ENCODE measurements at places on chromosomes 7 and 10.

DNA sequence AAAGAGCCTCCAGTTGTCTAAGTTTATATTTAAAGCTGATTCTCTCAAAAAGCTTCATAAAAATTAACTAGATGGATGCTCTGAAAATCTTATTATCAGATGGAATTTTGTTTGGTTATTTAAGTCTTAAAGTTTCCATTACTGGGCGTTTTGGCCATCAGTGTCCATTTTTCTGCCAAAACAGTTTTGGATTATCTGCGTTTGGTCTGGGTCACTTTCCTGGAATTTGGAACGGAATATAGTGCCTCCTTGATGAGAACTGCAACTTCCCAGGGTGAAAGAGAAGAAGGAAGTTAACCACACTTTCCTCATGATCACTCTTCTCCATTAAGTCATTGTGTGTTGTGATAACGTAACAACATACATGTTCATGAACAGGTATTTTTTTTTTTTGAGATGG is 764.9 kb upstream of the AUTS2 start:
- DNase-seq = no peak

- no peak for DNase-seq
These were observed 732 bp upstream of the LRRC18 start for GRCh38 chr10:48940372-48940771.

GRCh38 chr7:2967253-2967652 is 76.4 kb downstream of the CARD11 start:
- no peak for DNase-seq

DNA sequence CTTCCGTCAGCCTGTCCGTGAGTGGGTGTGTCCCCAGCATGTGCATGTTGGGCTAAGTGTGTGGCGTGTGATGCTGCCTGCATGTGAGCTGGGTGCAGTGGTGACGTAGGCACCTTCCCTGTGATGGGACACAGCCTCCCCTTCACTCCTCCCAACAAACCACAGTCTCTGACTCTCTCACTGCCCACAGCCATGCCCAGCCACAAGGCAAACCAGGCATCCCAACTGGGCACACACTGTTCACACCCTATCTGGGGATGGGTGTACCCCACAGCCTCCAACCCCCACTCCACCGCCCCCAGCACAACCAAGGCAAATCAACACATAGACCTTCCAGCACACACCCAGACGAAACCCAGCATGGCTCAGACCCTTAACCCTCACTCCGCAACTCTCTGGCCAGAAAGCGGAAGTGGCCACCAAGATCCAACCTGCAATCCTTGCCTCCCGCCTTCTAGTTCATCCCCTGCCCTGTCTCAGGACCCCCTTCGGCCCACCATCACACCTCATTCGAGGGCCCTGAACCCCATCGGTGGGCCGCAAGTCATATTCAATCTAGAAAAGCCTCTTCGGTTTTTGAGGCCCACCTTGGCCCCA is 10.4 kb downstream of the PSD start:
- no peak for DNase-seq

DNA sequence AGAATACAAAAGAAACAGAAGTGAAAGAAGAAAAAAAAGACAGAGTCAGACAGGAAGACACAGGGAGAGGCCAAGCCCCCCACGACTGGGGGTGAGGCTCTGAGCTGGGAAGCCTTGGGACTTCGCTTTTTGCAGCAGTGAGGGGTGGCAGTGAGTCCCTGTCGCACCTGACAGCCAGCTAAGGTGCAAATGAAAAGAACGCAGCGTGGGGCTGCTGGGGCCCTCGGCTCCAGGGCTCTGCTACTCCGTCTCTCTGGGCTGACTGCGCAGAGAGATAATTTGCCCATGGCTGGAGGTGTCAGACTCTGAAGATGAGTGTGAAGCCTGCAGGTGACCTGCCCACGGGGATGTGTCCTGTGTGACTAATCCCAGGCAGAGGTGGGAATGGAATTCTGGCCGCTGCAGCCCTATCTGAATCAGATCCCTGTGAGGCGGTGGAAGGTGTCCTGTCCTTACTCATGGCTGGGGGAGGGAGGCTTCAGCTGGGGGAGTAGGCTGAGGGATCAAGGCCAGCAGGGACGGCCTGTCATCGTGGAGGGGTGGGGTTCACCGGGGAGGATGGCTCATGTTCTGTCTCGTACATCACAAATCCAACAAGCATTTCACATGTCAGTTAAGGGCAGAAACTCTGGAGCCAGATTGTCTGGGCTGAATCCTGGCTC is 96.4 kb downstream of the SLIT1 start:
- DNase-seq = no peak

- no peak for DNase-seq
These were observed 276.2 kb upstream of the SEMA3C start for GRCh38 chr7:81195033-81195432.

- no peak for DNase-seq
These were observed 181.6 kb downstream of the PHTF2 start for GRCh38 chr7:77980087-77980713.

- no peak for DNase-seq
These were observed 39.1 kb upstream of the TMEM236 start for GRCh38 chr10:17712717-17713471.

DNA sequence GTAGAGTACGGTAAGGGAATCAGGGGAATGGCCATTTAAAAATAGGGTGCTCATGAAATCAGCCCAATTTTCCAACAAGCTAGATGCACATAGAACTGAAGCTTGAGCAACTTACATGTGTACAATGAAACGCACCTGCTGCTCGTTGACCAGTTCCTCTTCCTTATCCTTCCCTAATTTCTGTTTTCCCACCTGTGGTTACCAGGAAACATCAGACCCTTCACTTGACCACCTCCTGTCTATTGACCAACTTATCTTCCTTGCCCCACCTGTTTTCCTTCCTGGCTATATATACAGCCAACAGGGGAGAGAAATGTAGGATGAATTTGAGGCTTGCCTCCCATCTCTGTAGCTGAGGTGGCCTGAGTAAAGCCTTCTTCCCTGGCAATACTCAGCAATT is 37.8 kb upstream of the RAPGEF5 start:
- no peak for DNase-seq

DNA sequence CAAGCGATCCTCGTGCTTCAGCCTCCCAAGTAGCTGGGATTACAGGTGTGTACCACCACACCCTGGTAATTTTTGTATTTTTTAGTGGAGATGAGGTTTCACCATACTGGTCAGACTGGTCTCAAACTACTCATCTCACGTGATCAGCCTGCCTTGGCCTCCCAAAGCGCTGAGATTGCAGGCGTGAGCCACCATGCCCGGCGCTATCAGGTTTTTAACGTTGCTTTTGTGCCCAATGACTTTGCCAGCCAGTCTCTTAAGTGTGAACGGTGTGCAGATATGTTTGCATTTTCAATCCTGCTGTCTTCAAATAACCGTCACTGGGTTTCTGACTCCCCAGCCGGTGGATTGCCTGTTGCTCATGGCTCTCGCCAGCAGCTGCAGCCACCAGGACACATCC is 201.8 kb upstream of the PPP2R2D start:
- no peak for DNase-seq

DNA sequence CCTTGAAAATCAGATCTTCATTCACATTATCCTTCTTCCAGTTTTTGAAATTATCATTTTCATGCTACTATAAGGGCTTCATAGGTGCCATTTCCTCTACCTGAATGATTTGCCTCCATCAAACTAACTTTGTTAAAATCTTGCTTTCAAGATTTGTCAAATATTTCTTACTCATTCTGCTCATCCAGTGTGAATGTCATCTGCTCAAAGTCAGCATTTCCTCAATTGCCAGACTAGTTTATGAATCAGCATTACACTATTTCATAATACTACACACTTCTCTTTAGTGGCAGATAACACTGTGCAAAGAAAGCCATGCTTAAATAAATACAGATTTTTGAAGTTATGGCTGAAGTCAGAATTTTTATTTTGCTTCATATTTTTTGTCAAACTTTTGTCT is 21.3 kb upstream of the LIPF start:
- no peak for DNase-seq

DNA sequence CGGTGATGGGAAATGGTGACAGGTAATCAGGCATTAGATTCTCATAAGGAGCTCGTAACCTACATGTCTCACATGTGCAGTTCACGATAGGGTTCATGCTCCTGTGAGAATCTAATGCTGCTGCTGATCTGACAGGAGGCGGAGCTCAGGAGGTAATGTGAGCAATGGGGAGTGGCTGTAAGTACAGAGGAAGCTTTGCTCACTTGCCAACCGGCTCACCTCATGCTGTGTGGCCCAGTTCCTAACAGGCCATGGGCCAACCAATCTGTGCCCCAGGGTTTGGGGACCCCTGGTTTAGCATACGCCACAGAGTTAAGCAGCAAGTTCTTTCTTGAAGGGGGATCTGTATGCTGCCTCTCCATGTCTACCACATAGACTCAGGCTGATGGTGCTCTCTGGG is 133.1 kb downstream of the IQUB start:
- DNase-seq = no peak

GRCh38 chr7:22295402-22296264 is 61.3 kb downstream of the RAPGEF5 start:
- no peak for DNase-seq

DNA sequence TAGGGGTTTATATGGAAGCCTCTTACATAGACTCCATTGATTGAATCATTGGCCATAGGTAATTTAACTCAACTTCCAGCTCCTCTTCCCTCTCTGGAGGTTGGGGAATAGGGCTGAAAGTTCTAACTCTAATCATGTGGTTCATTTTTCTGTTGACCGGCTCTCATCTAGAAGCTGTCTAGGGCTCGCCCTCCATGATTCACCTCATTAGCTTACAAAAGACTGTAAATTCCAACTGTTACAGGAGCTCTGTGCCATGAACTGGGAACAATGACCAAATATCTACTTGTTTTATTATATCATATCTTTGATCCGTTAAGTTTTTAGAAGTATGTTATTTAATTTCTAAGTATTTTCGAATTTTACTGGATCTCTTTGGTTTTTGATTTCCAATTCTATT is 263.0 kb downstream of the TCF7L2 start:
- DNase-seq = no peak

DNA sequence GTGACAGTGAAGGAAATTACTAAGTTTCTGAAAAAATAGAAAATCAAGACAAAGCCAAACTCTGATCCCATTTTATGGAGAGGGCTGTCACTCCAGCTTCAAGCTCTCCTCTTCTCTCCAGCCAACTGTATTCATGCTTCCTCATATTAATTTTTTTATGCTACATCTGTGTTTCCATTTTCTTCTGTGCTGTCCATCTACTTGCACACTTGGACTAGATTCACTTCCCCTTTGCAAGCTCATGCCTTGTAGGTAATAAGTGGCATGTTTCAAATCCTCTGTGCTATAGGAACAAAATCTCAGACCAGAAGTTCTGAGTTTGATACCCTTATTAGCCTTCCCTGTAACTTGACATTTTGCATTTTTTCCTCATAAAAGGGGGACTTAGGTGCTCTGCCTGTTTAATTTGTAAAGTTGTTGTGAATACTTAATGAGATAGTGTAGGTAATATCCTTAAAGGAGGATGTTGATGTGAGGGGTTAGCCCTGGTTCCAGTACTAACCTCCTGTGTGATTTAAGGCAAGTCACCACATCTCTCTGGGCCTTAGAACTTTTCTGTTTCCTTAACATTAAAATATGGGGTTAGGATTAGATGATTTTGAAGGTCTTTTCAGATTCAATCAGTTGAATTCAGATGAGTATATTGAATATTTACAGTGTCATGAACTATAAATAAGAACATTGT is 358.8 kb downstream of the BBS9 start:
- DNase-seq = no peak

DNA sequence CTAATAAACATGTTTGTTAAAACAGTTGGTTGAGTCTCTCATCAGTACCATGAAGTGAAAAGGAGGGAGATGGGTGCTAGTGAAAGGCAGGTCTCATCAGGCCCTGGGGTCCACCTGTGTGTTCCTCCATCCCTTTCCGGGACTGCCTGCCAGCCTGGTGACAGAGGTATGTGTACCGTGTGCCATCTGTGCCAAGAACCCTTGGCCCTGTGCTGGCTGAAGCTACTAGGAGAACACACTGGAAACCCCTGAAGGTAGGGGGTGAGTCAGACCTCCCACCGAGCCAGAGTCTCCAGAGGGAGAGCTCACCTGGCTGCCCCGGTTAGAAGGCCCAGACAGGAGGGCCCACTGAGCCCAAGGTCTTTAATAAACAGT is 2.3 kb downstream of the DDIT4 start:
- DNase-seq = peak; percentile 73

DNA sequence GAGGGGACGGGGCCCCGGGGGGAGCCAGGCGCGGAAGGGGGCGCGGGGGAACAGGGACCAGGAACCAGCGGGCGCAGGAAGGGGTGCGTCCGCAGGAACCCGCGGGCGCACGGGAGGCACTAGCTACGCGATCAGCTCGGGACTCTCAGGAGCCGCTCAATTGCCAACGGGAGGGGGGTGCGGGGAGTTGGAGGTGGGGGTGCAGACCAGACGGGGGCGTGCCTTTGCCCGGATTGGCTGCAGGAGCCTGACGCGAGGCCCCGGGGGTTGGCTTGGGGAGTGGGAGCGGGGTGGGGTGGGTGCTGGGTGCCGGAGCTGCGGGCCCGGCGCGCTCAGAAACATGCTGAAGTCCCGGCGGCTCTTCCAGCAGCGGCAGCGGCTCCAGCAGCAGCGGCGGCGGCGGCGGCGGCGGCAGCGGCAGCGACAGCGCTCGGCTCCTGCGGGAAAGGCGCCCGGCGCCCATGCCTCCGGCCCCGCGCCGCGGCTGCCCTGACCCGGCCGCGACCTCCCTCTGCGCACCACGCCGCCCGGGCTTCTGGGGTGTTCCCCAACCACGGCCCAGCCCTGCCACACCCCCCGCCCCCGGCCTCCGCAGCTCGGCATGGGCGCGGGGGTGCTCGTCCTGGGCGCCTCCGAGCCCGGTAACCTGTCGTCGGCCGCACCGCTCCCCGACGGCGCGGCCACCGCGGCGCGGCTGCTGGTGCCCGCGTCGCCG is at the start of gene ADRB1:
Gene ADRB1 (plus strand): TSS at position 335 of the 715 bp plus-strand sequence. CDS start 267 bp downstream, at position 602.
- peak; percentile 37 for DNase-seq

DNA sequence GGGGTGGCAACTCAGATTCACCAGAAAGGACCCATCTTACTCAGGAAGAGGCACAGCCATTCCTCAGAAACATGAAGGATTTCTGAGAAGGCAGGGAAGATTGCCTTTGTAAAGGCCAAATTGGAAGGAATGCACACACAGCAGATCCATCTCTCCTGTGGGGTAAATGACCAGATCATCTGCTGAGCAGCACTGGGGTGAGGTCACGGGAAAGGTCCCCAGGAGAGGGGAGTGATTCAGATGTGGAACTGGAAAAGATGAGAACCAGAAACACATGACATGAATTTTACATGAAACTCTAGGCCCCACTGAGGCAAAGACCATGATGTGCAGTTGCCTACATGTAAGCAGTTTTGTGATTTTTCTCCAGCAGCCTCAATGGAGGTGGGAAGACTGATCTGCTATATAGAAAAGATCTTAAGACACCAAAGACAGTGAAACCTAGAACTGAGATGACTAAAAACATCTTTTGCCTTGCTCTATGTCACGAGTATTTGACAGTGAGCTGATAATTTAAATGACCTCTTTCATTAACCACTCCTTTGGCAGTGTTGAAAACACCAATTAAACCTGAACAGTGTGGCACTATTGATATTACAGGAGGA is 91.6 kb downstream of the AMPH start:
- DNase-seq = no peak

- no peak for DNase-seq
These were observed 41.0 kb upstream of the C10orf120 start for GRCh38 chr10:122740640-122741039.
